Urinary bladder (tissue), 4 donors: ENCODE measurements at places on chromosomes 6 and 20. TPM values are rescaled to one million over a fixed set of nuclear protein-coding genes. Genes with fewer than 3 reads are reported as not detected.

Gene DUSP15
- polyA plus RNA-seq, result 4.0 TPM

Gene RIN2
- 19.5 TPM for polyA plus RNA-seq

Gene METTL24
- polyA plus RNA-seq, result 4.3 TPM

Gene PPARD
- 30.1 TPM for polyA plus RNA-seq

Gene RAET1L
- not detected for polyA plus RNA-seq

Gene POLR3F
- polyA plus RNA-seq, result 8.1 TPM

Gene TGM2
- 360 TPM for polyA plus RNA-seq

Gene NANP
- 2.5 TPM for polyA plus RNA-seq

Gene BEND6
- polyA plus RNA-seq, result 3.3 TPM

Gene RAB5IF
- 69.4 TPM for polyA plus RNA-seq

Gene GSTA2
- not detected for polyA plus RNA-seq

Gene HTR1E
- polyA plus RNA-seq, result not detected

Gene PPP1R16B
- 8.0 TPM for polyA plus RNA-seq

Gene CLDN20
- 0.06 TPM for polyA plus RNA-seq

Gene EFCAB8
- polyA plus RNA-seq, result 0.11 TPM

Gene KCNQ5
- 1.8 TPM for polyA plus RNA-seq

Gene SLA2
- polyA plus RNA-seq, result 0.38 TPM

Gene PRICKLE4
- polyA plus RNA-seq, result 3.7 TPM

Gene MACROD2
- polyA plus RNA-seq, result 3.0 TPM

Gene TMEM200A
- polyA plus RNA-seq, result 9.5 TPM

Gene RBBP9
- 9.3 TPM for polyA plus RNA-seq

Gene TMEM217
- 0.24 TPM for polyA plus RNA-seq

Gene RNF182
- 0.19 TPM for polyA plus RNA-seq

Gene PNPLA1
- polyA plus RNA-seq, result 0.13 TPM

Gene CLPSL1
- not detected for polyA plus RNA-seq

Gene RPL10A
- 2,572 TPM for polyA plus RNA-seq

Gene ENPP3
- 0.43 TPM for polyA plus RNA-seq

Gene MRS2
- polyA plus RNA-seq, result 19.6 TPM

Gene WFDC10B
- polyA plus RNA-seq, result 6.9 TPM

Gene TUBB1
- 0.05 TPM for polyA plus RNA-seq

Gene TIAM2
- 12.1 TPM for polyA plus RNA-seq

Gene HIVEP2
- polyA plus RNA-seq, result 7.6 TPM

Gene HLA-DOB
- polyA plus RNA-seq, result 0.90 TPM

Gene PRIM2
- polyA plus RNA-seq, result 6.9 TPM
